ENCODE measurements at places on chromosomes 13 and 19.

GRCh38 chr19:38898788-38899446 lies 501 bp downstream of the SIRT2 start:
- no peak for DNase-seq

DNA sequence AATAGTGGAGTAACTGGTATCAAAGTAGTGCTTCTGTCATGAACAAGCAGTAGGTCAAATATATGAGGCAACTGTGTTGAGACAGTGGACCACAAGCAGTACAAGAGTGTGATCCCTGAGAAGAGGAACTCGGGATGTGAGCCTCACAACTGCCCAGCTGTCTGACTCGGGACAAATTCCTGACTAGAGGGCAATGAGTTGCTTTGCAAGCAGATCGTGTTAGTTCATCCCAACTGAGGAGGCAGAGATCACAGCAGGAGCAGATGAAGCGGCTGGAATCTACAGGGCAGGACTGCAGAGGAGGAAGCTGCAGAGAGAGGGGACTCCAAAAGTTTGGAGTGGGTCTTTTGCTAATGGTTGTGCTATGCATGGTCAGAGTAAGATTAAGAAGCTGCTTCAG lies 741.1 kb downstream of the DIAPH3 start:
- no peak for DNase-seq

DNA sequence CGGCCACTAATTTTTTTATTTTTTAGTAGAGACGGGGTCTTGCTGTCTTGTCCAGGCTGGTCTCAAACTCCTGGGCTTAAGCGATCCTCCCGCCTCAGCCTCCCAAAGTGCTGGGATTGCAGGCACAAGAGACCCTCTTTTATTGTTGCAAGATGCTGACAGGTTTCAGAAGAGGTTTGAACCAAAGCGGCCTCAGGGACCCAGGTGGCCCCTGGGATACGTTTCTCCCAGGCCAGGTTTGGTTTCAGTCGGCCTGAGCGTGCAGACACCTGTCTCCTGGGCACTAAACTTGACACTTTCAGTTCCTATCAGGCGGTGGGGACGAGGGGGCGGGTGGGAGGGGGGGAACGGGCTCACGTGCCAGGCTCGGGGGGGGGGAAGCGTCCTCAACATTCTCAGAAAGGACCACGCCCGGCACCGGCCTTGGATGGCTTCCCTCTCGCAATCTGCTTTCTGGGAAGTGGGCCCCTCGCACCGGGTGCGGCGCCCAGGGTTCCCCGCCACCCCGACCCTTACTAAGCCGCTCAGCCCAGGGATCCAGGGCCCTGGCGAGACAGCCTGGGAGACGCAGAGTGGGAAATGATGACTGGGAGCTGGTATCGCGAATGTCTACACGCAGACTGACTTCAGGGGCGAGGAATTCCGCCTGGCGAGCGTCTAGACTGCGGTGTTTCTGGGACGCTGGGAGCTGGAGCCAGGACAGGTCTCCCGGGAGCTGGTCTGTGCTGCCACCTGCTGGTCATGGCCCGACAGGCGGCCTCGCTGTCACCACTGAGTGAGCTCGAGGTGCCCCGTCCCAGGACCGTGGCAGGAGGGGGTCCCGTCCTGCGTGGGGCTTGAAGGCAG lies 91.6 kb downstream of the GNG7 start:
- DNase-seq = peak; percentile 93

GRCh38 chr13:84445776-84446175 lies 563.5 kb upstream of the SLITRK1 start:
- DNase-seq = no peak

GRCh38 chr19:44863990-44864389 lies 17.9 kb downstream of the NECTIN2 start:
- no peak for DNase-seq

DNA sequence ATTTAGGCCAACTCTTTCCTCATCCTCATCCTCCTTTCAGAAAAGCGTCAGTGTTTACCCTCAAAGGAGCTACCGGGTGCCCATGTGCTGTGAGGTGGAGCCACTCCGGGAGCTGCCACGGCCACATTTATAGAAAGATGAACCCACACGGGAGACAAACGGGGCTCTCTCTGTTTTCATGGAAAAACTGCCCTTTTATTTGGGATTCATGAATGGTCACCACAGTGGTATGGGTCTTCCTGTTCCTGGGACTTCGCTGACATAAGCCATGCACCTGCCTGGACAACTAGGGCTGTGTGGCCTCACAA lies 224.2 kb downstream of the ZIC5 start:
- no peak for DNase-seq

DNA sequence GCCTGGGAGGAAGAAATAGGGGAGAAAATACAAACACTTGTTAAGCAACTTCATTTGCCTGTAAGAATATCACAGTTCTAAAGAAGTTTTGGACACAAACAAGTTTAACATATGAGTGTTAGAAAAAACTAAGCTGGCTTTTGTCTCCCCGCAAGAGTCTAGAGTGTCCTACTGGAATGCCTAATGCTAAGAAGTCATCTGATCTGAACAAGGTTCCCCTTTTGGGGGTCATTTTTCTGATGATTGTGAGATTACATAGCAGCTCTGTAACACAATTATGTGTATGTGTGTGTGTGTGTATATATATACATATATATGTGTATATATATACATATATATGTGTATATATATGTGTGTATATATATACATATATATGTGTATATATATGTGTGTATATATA lies 12.7 kb downstream of the DNMT1 start:
- DNase-seq = no peak

DNA sequence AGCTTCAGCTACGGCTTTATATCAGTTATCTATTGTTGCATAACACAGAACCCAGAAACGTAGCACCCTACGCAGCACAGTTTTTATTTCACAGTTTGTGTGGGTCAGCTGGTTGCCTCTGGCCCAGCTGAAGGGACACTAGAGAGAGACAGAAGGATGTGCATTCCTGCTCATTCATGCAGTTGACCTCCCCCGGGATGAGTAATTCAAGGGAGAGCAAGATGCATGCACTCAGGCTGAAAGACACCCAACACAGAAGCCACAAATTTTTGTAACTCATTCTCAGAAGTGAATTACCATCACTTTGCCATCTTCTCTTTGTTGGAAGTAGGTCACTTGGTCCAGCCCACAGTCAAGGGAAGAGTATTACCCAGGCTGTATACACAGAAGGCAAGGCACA lies 89.5 kb downstream of the EFNB2 start:
- DNase-seq = no peak

GRCh38 chr19:38805180-38805579 lies 7.6 kb downstream of the LGALS4 start:
- DNase-seq = no peak

DNA sequence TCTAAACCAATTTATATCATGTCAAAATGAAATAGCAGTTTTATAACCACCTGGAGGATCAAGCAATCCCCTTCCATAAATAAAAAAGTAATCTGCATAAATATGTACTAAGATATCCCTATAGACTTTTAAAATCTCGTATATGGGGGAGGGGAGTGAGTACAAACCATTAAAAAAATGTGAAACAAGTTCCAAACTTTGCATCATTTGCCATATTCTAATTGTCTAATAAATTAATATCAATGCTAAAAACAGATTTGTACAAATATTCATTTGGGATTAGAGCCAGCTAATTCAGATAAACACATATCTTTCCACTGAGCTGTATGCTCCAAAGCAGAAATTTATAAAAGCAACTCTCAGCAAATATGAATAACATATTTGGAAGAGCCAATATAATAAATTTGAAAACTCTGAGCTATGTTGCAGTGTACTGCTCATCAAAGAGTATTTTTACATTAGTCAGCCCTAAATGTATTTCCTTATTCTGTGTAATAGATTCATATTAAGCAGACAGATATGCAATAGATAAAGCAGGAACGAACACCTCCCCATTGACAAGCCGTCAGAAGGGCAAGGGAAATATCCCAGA lies 970.2 kb downstream of the EFNB2 start:
- DNase-seq = no peak

- no peak for DNase-seq
Observed at GRCh38 chr13:86878781-86879180, 792.4 kb upstream of the SLITRK5 start.

DNA sequence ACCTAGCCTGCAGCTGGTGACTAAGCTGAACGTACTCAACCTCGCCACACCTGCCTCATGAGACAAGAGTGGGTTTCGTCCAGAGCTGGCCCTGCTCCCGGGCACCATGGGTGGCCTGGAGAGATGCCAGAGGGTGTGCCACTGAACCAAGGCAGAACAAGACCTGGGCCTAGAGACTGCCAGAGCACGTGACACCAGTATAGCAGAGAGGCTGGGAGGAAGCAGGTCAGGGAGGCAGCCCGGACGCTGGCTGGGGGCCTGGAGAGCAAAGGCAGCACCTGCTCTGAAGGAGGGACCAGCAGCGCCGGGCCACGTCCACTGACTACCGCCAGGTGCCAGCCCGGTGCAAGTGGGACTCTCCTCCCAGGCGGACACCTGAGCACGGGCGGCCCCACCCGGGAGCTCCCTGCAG lies 7.3 kb upstream of the C13orf46 start:
- DNase-seq = no peak

DNA sequence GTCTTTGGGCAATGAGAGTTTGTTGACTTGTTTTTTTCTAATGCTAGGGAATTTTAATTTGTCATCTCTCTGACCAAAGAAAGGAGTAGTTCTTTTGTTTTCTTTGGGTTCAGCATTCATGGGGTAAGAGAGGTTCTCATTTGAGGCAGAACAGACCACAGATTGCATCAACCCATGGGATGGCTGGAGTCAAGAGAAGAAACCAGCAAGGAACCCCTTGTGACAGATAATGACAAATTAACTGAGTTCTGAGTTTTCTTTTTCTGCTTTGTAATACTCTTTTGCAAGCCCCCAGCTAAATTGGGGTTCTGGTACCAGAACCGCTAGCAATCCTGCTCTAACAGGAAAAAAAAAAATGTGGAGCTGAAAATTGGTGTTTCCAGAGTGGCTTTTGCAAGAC lies 864.1 kb downstream of the DIAPH3 start:
- DNase-seq = no peak

DNA sequence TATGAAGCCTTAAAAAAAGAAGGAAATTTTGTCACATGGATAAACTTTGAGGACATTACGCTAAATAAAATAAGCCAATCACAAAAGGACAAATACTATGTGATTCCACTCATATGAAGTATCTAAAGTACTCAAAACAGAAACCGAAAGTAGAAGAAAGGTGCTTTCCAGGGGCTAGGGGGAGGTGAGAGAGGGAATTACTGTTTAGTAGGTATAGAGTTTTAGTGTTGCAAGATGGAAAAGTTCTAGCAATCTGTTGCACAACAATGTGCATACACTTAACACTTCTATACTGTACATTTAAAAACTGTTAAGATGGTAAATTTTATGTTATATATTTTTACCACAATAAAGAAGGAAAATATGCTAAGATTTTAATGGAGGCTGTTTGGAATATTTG lies 83.0 kb downstream of the POLR1D start:
- no peak for DNase-seq

- no peak for DNase-seq
Observed at GRCh38 chr13:101949681-101950080, 452.2 kb downstream of the FGF14 start.

DNA sequence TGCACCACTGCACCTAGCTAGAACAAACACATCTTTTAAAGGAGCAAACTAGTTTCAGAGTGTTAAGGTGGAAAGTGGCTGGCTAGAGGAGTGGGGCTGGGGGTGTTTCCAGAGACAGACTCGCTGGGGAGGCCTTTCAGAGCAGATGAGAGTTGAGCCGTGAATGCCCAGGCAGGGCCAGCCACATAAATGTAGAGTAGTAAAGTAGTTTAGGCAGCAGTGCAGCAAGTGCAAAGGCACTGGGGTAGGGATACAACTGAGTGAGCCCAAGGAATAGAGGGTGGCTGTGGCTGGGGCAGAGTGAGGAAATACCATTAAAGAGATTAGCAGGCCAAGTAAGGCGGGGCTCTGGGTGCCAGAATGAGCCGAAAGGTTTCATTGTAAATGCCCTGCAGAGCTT lies 72.0 kb downstream of the ALOX5AP start:
- no peak for DNase-seq

- DNase-seq = no peak
Observed at GRCh38 chr13:112641456-112642089, 48.3 kb upstream of the ATP11A start.

GRCh38 chr19:547836-548720 lies 4.2 kb downstream of the GZMM start:
- DNase-seq = no peak

GRCh38 chr13:73973156-73973555 lies 161.0 kb downstream of the KLF12 start:
- no peak for DNase-seq

- DNase-seq = no peak
Observed at GRCh38 chr13:55649485-55649884, 1491.2 kb upstream of the PRR20A start.

DNA sequence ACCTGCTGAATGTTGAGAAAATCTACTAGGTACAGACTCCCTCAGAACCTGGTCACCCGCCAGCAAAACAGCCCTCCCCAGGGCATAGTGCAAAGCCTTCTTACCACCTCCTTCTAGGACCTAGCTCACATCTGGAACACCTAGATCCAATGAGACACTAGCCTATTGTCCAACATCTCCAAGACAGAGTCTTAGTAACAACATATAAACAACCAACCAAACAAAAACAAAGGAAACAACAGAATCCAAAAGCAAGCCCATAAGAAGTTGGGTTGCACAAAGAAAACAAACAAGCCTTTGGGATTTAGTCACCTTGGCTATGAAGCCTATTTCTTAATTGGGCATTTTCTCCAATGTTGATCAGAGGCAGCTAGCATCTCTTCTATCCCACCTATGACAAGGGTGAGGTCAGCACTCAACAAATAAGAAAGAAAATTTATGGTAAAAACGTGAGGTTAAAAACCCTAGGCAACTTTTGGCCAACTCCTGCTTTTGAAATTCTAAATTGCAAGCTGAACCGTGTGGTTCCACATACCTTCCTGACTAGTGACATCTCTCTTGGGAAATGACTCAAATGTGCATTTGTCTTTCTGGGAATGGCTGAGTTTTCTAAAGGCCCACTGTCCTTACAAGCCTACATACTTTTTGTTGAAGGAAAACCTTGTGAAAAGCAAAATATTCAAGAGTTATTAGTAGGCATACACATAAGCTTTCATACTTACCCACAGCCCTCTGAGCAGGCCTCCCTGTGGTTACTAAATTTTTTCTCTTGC lies 66.7 kb downstream of the FAM216B start:
- no peak for DNase-seq

GRCh38 chr13:51825165-51825592 lies 19.8 kb downstream of the TMEM272 start:
- no peak for DNase-seq

GRCh38 chr13:102651892-102652291 lies 43.0 kb downstream of the METTL21C start:
- no peak for DNase-seq
